Kasumi-1 (cell line): ENCODE measurements at places on chromosomes 7 and 10.

DNA sequence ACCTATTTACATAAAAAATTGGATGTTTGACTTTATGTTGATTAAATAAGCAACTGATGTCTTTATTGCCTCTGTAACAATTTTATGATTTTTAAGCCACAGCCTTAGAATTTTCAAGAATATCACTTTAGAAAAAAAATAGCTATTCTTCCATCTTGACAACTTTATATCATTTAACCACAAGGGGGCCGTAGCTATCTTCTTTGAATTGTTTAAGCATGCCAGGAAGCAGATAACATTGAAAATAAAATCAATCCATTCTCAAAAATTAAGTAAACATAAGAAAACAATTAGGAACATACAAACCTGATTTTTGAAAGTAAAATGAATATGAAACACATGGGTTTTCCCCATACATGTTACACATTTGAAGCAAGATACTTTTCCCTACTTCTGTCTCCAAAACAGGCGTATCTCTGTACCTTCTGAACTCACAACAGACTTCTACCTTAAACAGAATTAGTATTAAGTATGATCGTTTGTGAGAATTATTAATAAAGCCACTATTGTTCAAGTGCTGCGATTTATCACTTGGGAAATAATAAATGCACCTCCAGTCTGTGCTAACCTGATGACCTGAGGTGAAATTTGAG, 209.0 kb downstream of the CACNA2D1 start:
- peak; percentile 63 for DNase-seq

- peak; percentile 5 for DNase-seq
These were observed 88.0 kb downstream of the PLXDC2 start for GRCh38 chr10:19904202-19904661.

DNA sequence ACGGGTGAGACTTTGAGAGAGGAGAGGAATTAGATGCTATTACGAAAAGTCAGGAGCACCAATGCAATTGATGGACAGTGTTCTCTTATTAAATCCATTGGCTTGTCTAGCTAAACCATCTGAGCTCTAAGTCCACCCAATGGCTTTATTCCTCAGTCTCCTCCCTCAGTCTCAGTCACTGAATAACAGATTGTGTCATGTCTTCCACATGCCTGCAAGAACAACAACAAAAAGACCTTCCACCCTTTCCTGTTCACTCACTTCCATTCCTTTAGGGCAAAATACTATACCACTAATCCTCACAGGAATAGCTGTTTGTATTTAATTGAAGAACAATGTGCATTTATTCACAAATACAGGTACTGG, 154.8 kb upstream of the LAMB4 start:
- no peak for DNase-seq

- no peak for DNase-seq
These were observed 173.5 kb downstream of the SRPK2 start for GRCh38 chr7:105215182-105215581.

DNA sequence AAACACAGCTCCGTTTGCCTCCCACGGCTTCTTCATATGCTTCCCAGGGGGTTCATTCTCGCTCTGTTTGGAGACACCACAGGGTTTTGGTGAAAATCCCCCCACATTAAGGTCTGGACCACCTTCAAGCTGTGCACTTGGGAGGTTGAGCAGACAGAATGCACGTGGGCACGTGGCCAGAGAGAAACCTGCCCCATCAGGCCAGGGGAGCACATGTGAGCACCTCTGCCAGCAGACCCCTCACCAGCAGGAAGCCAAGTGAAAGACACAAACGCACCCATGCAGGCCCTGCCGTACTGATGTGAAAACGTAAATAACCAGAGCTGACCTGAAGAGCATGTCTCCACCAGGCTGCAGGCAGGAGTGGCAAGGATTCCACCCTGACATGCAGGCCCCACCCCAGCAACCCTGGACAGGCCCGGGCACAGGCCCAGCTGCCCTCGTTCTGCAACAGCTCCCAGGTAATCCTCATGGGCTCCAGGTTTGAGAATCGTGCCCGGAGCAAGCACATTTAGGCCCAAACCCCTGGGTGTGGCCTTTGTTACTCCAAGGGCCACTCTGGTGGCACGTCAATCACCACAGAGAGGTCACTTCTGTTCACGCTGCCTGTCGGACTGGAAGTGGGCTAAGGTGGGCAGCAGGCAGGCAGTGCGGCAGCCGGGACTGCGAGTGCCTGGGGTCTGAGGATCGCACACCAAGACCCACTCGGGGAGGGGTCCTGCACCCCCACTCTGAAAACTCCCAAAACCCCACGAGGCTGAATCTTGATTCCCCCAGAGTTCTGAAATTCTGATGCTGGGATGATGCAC, 184.4 kb downstream of the PTPRN2 start:
- DNase-seq: no peak

- peak; percentile 91 for DNase-seq
These were observed 163.7 kb downstream of the SRPK2 start for GRCh38 chr7:105224884-105225651.

GRCh38 chr7:28695300-28696295, 262.5 kb downstream of the TRIL start:
- DNase-seq: no peak

- no peak for DNase-seq
These were observed 121.4 kb downstream of the ZFAND4 start for GRCh38 chr10:45550903-45551786.

DNA sequence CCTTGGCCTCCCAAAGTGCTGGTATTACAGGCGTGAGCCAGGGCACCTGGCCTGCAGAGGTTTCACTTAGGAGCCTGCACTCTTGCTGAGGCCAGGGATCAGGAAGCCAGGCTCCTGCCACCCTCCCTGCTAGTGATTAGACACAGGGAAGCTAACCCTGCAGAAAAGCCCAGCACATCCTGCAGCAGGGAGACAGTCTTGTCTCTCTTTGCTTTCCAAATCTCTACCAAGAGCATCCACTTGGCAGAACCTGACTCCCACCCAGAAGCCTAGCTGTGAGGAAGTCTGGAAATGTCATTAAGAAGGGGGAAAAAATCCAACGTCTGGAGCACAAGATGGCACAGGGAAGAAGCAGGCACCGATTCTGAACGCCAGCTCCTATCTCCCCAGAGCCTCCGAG, 8.0 kb upstream of the FAM171A1 start:
- DNase-seq: no peak

GRCh38 chr10:132873395-132873794, 69.0 kb downstream of the CFAP46 start:
- no peak for DNase-seq

DNA sequence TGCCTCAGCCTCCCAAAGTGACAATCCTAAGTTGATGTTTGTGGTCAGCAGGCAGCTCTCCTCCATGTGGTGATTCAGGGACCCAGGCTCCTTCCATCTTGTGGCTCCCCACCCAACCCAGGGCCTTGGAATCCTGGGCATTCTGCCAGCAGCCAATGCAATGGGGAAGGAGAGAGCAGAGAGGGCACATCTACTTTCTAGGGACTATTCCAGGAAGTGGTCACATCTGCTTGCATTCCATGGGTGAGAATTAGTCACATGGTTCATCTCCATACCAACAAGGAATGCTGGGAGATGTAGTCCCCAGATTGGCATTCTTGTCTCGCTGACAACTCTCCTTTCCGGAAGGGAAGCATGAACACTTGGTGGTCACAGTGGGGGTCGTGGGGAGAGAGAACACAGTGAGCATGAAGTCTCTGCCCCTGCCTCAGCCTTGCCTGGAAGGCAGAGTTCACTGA, 9.9 kb upstream of the SRRM3 start:
- peak; percentile 56 for DNase-seq

- DNase-seq: peak; percentile 94
These were observed 60.4 kb downstream of the ADD3 start for GRCh38 chr10:110067960-110068770.

- no peak for DNase-seq
These were observed 4.1 kb downstream of the EPDR1 start for GRCh38 chr7:37924491-37925041.

DNA sequence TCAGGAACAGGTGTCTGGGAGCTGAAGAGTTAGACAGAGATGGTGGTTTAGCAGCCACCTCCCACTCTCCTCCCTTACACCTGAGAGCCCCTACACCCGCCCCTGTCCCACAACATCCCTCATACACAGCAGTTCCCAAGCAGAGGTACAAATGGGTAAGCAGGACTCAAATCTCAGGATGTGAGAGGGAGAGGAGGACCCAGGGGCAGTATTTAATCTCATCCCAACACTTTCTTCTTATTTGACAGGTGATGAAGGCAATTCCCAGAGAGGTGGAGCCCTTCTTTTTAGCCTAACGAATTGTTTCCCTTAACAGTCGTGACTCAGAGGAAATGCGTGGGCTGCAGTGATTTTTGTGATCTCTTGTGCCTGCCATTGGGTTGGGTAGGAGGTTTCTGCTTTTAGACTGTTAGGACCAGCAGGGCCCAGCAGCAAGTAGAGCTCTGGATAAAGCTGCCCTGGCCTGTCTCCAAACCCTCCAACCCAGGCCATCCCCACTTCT, 191.3 kb downstream of the HECW1 start:
- no peak for DNase-seq

DNA sequence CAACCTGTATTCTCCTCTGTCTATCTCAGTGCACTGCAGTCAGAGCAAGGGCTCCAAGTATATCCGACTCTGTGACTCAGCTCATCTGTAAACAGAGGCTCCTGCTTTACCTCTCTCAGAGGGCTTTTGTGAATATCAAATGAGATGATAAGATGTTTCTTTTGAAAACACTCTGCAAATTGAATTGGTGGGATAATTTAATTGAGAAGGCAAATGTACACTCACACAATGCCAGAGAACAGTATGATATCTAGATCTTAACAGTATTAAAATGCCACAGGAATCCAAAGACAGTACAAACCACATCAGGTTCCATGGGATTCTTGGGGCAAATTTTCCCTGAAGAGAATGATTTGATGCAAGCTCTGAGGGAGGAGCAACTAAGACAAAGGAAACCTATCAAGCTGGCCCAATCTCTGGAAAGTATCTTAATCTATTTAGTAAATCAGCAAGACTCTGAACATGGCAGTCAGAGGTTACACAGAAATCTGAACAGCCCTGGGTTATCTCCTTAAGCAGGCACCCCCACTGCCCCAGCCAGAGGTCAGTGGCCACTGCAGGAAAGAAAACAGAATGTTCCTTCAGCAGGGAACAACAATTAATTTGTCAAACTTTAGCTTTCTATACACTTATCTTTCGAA, 45.9 kb downstream of the DOCK4 start:
- no peak for DNase-seq

GRCh38 chr7:98286093-98286539, 4.6 kb downstream of the BRI3 start:
- DNase-seq: no peak

DNA sequence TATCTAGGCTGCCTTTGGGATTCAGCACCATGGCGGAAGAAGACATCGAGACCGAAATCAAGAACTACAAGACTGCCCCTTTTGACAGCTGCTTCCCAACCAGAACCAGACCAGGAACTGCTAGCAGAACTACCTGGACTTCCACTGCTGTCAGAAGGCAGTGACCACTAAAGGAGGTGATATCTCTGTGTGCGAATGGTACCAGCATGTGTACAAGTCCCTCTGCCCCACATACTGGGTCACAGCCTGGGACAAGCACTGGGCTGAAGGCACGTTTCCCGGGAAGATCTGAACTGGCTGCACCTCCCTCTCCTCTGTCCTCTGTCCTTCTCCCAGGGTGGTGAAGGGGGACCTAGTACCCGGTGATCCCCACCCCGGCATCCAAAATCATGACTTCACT, 25.6 kb upstream of the PDIA4 start:
- DNase-seq: no peak

- DNase-seq: no peak
These were observed 10.3 kb upstream of the HSPB1 start for GRCh38 chr7:76292213-76292573.

- DNase-seq: no peak
These were observed 233.6 kb downstream of the PRPF18 start for GRCh38 chr10:13820119-13820963.

DNA sequence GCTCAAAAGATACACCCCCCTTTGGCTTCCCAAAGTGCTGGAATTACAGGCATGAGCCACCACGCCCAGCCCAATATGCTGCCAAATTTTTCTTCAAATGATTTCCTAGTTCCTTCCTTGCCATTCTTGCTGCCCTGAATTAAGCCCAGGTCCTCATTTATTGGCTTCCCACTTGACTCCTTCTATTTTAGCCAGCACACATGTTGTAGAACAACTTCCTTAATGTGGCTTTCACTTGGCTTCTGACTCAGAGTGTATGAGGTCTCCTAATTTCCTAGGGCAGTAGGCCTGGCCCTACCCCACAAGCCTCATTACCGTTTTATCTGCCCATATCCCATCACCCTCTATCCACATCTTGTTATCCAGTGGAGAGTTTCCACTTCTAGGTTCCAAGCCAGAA, 21.8 kb upstream of the HIPK2 start:
- peak; percentile 97 for DNase-seq

DNA sequence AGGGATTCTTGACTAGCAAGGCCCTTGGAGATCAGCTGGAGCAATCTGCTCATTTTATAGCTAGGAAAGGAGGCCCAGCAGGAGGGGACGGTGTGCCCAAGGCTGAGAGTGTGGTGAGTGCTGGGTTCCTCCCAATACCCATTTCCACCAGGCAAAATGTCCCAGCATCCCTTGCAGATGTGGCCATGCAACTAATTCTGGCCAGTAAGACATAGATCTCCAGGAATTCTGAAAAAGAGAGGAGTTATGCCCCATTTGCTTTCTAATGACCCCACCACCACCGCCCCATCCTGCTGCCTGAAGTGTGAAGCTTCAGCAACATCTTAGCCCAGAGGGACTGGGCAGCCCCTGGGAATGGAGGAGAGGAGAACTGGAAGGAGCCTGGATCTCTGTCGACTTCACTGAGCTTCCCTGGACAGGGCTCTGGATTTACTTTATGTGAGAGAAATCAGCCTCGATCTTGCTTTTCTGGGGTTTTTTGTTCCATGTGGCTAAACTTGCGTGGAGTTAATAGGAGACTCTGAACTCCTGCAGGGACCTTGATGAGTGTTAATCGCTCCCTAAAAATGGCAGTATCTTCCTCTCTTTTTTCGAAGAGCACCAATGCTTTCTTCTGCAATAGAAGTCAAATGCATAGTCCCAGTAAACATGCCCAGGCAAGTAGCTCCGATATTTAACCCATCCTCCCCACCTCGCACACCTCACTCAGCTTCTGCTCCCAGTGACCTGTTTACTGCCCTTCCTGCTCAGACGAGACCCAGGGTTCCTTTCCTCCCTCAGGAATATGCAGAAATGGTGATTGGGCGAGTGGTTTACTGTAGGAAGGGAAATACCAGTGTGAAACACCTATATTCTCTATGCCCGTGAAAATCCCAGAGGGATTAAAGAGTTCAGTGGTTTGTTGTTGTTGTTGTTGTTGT, 127.5 kb upstream of the GPR26 start:
- no peak for DNase-seq

- peak; percentile 12 for DNase-seq
These were observed 98.9 kb upstream of the NANOS1 start for GRCh38 chr10:118930614-118931013.

DNA sequence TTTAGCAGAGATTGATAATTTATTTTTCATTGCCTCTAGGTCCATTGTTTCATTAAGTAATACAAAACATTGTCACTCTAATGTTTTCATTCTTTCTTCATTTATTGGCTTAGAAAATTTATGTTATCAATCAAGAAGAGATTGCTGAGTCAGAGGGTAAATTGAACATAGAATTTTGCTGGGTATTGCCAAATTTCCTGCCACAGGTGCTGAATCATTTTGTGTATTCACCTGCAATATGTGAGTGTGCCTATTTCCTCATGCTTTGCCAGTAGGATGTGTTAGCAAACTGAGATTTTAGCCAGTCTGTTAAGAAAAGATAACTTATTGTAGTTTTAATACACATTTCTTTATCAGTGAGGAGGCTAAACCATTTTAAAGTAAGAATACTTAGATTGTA, 38.0 kb downstream of the MARCHF5 start:
- no peak for DNase-seq
